ENCODE measurements at places on chromosomes 2 and 18. TPM values are rescaled to one million over a fixed set of nuclear protein-coding genes. Genes with fewer than 3 reads are reported as not detected.
A peak's percentile ranks its signal among the peaks of the same experiment; 100 is the strongest.

DNA sequence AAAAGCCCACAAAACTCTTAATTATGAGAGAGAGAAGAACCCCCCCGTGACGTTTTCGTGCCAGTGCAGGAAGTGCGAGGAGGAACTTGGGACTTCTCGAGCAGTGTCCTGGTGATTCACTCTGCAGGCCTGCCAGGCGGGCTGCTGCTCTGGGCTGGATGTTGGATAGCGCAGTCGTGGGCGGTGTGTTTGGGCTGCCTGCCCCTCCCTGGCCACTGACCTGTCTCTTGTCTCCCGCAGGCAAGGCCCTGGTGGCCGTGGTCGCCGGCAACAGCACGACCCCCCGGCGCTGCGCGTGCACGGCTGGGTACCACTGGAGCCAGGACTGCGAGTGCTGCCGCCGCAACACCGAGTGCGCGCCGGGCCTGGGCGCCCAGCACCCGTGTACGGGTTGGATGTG, 29.0 kb downstream of the TNFRSF11A start:
- DNase-seq = no peak

- DNase-seq = no peak
Measured at GRCh38 chr2:46747297-46747818, 168.2 kb downstream of the MCFD2 start.

The EMILIN2 gene
- 12.2 TPM for total RNA-seq

The PLCD4 gene
- 3.0 TPM for total RNA-seq

DNA sequence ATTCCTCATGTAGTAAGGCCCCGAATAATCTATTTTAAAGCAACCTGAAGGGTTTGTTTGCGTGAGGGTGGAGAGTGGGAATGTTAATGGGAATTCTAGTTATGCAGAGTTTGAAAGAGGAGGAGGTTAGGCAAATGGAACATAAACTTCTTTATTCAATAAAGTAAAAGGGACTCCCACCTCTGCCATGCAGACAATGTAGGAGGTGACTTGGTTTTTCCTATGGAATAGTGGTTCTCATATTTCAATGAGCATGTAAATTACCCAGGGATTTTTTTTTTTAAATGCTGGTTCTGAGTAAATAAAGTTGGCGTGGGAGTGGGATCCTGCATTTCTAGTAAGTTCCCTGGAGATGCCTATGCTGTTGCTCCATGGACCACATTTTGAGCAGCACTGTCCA, 367.9 kb downstream of the THSD7B start:
- DNase-seq = no peak

GRCh38 chr18:6795307-6795706, 65.8 kb downstream of the ARHGAP28 start:
- no peak for DNase-seq

The CACNB4 gene
- total RNA-seq = 0.71 TPM

The TDRD15 gene
- total RNA-seq = not detected

GRCh38 chr18:8139891-8140406, 469.3 kb upstream of the RAB12 start:
- DNase-seq = peak; percentile 33

DNA sequence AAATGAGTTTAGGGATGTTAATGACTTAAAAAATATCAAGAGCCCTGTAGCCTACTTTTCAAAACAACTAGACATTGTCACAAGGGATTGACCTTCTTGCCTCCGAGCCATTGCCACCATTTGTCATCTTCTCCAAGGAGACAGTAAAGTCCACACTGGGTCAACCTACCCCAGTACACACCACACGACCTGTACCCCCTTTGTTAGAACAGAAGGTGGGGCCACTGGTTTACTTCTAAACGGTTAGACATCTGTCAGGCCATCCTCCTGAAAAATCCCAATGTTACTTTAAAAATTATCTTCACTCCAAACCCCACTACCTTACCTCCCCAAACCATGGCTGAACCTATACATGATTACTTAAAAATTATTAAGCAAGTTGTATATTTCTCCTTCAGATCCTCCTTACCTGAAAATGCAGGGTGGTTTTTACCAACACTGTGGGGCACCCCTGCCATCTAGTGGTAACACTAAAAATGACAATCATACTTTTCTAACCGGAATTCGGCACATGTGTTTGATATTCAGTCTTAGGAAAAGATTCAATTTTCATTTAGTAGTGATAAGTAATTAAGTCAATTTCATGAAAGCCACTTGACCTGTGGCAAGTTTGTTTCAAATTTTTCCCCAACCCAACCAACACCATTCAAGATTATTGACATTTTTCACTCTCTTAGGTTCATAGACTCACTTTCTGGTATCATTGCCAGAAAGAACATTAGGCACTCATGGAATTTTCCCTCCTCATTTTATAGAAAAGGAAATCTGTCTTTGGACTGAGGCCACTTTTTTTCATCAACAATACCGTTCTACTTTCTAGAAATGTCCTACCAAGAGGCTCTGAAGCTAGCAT, 265.3 kb upstream of the PKDCC start:
- no peak for DNase-seq

DNA sequence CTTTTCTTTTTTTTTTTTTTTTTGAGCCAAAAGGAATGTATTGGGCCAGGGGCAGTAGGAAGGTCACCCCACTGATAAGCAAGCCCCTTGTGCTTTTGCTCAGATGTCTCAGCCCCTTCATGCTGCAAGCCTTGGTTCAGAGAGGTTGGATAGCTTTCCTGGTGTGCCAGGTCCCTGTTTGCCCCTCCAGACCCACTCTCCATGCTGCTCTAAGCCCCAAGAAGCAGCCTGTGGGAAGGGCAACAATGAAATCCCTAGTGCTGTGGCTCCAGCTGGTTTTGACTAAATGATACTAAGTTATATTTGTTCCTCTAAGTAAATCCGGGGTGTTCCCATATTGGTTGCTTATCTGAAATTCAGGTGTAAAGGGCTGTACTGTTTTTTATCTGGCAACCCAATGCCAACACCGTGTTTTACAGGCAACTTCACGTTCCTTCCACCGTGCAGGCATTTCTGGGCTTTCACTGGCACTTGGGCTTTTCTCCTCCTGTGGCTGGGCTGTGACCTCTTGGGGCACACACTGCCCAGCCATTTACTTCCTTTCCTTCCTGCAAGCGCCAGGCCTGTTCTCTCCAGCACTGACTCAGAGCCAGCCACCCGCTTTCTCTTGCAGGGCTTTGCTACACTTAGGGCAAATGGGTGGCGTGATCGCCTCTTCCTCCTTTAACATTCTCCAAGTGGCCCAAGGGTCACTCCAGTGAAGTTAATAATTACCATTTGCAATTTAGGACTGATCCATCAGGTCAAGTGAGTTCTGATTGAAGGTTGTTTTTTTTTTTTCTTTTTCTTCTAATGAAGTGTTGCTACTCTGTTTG, 21.6 kb downstream of the MERTK start:
- DNase-seq = peak; percentile 52

DNA sequence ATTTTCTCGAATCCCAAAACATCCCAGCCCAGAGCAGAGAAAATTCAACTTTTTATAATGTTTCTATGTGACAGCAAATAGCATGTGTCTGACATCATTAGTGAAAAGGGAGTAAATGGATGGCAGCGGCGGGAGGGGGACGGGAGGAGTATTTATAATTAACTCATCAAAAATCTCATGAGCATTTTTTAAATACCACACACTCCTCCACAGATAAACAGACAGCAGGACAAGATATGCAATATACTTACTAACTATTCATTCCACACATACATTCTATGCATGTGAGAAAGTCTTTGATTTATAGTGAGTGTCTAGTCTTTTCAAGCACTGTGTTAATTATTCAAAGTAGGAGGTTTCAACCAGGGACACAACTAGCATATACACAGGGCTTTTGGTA, 107.6 kb downstream of the LRP2 start:
- no peak for DNase-seq

DNA sequence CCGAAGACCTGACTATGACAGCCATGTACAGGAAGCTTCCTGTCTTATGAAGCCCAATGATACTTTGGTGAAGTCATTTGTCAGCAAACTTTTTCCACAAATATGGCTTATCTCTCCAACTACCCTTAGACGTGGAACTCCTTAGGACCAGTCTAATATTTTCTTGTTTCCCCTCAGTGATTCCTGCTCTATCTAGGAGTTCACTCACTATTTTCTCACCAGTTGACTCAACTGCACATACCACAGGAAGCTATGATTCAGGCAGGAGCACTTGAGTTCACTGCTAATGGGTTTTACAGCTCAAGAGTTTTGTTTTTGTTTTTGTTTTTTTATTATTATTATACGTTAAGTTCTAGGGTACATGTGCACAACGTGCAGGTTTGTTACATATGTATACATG, 109.3 kb downstream of the ANTXR1 start:
- DNase-seq = no peak

The CRYBA2 gene
- total RNA-seq = not detected
